ENCODE measurements at places on chromosomes 4 and X.
A peak's percentile ranks its signal among the peaks of the same experiment; 100 is the strongest.

- peak; percentile 86 for DNase-seq
Measured at GRCh38 chr4:164204434-164204833, 549.5 kb upstream of the SMIM31 start.

GRCh38 chr4:38204339-38205035, 244.3 kb downstream of the PTTG2 start:
- DNase-seq: no peak

DNA sequence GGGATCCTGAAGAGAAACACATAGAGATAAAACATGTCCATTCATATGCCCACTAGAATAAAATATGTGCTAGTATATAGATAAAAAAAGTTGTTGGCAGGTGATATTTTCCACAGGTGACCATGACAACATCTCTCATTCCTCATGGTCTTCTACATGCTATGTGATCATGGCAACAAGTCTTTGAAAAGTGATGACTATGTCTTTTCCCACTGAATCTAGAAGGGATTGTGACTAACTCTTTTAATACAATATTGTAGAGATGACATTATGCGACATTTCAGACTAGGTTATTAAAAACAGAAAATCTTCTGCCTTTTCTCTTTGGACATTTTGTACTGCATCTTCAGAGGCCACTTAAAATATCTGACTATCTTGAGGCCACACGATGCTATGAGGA, 126.0 kb upstream of the GABRA2 start:
- no peak for DNase-seq

DNA sequence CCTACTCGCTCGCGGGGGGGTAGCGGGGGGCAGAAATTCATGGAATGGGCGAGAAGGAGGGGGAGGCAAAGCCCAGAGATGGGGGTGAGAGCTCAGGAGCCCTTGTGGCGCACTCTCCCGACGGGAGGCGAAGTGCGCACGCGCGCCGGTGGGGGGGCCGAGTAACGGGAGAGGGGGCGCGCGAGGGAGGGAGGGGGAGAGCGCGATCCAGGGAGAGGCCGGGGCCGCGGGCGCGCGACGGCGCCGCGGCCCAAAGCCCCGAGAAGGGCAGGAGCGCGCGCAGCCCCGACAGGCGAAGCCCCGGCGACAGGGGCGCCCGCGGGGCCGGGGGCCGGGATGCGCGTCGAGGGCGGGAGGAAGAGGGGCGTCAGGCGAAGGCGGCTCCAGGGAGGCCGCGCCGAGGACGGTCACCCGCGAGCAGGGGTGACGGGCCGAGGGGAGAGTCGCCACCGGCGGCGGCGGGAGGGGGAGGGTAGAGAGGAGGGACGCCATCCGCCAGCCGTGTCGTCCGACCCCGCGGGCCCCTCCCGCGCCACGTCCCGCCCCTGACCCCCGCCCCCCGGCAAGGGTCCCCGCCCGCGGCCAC, 421 bp downstream of the MECP2 start:
- peak; percentile 78 for DNase-seq

GRCh38 chrX:10203617-10204016, 46.8 kb downstream of the CLCN4 start:
- no peak for DNase-seq
